ENCODE measurements at places on chromosomes 2 and 18. TPM values are rescaled to one million over a fixed set of nuclear protein-coding genes. Genes with fewer than 3 reads are reported as not detected.

DNA sequence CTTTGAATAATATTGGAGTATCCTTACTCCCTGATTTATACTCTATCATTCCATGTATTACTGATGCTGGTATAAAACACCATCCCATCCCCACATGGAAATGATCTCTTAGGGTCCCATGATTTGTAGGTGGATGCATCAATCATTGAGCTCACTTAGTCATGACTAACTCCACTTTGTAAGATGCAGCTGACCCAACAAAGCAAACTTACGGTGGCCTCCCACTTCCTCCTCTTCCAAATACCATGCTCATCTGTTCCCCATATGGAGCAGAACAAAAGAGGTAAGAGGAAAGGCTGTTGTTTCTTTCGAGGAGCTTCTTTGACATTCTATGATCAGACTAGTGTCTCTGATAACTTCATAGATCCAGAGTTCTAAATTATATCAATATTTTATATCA lies 640.2 kb upstream of the SLC39A10 start:
- DNase-seq: no peak

DNA sequence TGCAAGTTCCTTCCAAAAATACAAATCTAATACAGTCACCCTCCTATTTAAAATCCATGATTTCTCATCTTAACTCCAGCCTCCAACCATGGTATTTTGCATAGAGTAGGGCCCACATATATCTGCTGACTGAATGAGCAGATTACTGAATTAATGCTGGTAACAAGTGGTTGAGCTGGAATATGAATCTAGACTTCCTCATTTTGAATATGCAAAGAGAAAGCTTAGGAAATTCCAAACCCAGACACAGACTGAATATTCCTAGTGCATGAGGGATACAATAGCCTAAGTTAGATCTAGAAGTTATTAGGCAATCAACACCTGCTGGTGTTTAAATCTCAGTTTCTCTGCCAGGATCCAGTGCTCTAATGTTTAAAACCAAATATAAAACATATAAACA lies 215.1 kb upstream of the CYP26B1 start:
- no peak for DNase-seq

DNA sequence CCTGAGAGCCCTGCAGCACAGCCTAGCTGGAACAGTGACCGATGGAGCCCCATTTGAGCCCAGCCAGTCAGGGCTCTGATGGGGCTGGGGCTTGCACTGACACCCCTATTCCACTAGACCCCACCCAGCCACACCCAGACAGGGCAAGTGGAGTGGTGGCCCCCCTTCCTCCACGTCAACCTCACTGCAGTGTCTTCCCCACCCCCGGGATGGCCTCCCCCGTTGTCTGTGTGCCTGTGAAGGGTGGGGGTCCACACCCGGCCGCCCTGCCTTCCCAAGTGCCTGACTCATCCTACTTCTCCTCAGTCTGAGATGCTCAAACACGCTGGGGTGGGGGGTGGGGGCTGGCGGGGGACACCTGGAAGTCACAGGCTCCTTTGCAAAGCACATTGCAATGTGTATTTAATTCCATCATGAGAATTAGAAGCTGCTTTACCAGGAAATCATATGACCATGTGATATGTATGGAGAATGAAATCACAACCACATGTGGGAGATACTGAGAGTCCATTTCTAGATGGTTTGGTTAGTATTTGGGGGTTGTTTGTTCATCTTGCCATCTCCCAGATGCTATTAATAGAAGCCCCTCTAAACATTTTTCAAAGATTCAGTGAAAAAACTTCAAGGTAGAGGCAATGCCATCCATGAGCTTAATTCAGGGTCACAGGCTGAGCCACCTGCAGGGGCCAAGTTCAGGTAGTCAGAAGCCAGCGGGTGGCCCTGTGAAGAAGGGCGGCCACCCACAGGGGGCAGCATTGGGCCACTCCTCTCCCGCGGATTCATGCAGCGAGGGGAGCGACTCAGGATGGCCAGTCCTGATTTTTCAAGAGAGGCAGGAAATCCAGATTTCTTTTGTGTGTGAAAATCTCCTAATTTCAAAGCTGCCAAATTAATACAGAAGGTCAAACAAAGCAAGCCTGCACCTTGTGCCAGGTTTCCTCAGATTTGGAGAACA lies 22.7 kb upstream of the GMPPA start:
- DNase-seq: no peak

DNA sequence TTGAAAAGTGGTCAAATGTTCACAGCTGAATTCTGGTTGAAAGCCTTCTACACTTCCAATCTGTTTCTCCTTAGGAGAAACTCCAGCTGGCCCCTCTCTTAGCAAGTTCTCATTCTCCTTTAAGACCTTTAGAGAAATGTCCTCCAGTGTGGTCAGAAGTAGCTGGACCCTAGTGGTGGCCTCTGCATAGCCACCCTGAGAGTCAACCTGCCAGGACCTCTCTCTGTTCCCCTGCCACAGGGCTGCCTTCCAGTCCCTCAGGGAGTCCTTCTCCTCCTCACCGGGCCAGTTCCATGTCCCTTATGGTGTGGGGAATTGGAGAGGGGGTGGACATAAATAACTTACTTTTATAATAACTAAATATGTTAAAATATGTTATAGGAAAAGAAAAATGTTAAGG lies 200.9 kb upstream of the PKDCC start:
- DNase-seq: no peak

- peak; percentile 54 for DNase-seq
These were observed 93.3 kb upstream of the EML6 start for GRCh38 chr2:54629914-54630857.

GRCh38 chr18:55236150-55236931 lies 277.1 kb upstream of the CCDC68 start:
- DNase-seq: no peak

DNA sequence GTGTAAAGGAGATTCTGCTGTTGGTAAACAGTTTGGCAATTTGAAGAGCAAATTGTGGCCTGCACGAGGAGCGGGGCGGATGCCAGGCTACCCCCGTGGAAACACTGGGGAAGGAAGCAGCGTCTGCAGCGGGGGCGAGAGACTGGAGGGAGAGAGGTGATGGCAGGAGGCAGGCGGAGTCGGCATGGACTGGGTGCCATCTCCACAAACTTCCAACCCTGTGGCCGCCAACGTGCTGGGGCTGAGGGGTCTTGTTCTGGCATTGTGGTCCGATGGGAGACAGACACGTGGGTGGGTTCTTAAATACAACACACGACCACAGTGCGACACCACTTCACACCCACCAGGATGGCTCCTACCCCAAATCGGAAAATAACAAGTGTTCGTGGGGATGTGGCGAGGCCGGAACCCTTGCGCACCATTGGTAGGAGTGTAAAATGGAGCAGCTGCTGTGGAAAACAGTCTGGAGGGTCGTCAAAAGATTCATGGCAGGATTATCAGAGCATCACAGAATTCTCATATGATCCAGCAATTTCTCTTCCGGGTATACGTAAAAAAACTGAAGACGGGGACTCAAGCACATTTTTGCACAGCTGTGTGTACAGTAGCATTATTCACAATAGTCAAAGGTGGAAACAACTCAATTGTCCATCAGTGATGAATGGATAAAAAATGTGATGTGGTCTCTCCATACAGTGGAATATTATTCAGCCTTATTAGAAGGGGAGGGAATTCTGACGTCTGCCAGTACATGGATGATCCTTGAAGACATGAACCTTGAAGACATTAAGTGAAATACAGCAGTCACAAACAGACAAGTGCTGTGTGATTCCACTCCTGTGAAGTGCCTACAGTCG lies 82.4 kb upstream of the HPCAL1 start:
- DNase-seq: no peak

DNA sequence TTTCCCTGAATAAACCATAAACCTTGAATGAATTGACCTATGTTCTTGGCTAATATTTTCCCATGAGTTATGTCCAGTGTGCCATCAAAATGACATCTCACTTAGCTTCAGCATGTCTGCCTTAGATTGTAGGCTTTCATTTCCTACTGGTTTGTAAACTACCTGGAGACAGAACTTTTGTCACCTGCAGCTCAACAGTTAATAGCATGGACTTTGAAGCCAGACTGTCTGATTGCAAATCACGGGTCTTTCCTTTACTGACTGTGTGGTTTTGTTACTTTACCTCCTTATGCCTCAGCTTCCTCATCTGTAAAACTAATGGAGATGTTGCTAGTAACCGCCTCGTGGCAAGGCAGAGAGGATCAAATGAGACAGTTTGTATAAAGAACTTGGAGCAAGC lies 187.1 kb downstream of the SUCLG1 start:
- DNase-seq: no peak

- DNase-seq: no peak
These were observed 47.2 kb downstream of the SLC14A2 start for GRCh38 chr18:45662468-45662867.

DNA sequence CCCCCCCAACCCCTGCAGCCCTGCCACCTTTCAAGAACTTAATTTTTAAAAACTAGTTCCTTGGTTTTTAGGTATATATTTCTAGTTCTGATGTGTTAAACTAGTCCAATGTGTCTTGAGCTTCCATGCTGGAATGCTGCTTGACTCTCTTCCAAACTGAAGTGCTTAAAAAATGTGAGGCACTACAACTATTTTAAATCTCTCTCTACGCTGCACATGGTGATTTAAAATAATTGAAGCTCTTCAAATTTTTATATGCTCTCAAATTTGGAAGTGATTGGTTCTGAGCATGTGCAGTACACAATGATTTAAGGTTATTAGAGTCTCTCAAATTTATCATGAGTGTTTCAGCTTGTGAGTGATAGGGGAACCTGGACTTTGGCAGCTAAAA lies 192.6 kb upstream of the ZEB2 start:
- no peak for DNase-seq

- no peak for DNase-seq
These were observed 303.6 kb downstream of the SOX11 start for GRCh38 chr2:5995832-5996231.

DNA sequence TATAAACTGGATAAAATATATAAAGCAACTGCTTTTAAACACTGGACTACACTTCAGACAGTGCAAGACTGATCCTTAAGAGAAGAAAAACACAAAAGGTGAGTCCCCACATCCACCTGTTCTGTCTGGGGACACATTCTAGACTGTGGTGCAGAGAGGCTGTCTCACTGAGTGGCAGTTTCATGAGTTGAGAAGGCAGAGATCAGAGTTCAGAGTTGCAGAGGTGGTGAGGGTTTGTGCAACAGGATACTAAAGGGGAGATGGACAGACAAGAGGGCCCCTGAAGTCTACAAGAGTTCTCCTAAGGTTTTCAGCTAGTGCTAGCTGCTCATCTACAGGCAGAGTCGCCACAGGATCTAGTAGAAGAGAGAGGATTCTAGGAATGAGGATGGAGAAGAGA lies 68.0 kb downstream of the METTL8 start:
- DNase-seq: no peak

GRCh38 chr2:155043097-155043496 lies 344.6 kb downstream of the KCNJ3 start:
- DNase-seq: no peak

- DNase-seq: no peak
These were observed 62.7 kb upstream of the KIF5C start for GRCh38 chr2:148812306-148812705.

DNA sequence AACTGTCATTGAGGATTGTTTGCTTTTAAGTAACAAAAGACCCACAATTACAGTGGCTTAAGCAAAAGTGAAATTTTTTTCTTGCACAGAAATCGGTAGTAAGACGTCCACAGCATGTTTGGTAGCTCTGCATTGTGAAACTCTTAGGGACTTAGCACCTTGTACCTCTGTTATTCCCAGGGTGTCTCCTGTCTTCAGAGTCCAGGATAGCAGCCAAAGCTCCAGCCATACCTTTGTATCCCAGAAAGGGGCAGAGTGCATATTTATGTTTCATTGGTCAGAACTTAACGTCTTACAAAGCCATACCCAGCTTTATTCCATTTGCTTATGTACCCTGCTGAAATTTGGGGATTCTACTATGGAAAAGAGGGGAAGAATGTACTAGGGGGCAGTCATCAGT lies 32.8 kb downstream of the RMND5A start:
- DNase-seq: no peak

DNA sequence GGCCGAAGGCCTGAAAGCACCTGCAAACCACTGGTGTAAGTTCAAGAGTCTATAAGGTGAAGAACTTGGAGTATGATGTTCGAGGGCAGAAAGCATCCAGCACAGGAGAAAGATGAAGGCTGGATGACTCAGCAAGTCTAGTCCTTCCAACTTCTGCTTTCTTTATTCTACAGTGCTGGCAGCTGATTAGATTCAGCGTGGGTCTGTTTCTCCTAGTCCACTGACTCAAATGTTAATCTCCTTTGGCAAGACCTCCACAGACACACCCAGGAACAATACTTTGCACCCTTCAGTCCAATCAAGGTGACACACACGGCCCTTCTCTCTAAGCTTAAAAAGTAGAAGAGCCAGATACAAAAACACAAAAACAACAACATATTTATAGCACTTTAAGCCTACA lies 43.4 kb downstream of the NMS start:
- no peak for DNase-seq

DNA sequence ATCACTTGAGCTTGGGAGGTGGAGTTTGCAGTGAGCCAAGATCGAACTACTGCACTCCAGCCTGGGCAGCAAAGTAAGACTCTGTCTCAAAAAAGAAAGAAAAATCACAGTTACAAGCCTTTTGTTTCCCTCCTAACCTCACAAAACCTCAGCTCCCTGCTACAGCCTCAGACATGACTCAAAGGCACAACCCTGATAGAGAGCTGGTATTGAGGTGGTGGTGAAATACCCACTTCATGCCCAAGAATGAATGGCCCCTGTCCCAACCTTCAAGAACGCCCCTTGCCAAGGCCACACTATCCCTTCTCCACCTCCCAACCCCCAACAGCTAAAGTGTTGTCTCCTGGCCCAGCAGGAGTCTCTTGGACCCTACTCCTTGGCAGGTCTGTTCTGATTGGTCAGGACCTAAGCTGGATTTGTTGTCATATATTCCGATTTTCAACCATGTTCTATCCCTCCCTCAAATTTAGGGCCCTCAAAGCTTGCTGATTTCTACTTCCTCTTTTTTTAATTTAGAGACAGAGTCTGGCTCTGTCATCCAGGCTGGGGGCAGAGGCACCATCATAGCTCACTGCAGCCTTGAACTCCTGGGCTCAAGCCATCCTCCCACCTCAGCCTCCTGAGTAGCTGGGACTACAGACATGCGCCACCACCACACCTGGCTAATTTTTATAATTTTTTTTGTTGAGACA lies 61.9 kb upstream of the BZW1 start:
- DNase-seq: no peak

- no peak for DNase-seq
These were observed 32.1 kb upstream of the ZNF638 start for GRCh38 chr2:71299507-71299906.

GRCh38 chr2:234861841-234862735 lies 89.7 kb upstream of the SH3BP4 start:
- no peak for DNase-seq

- DNase-seq: no peak
These were observed 258 bp downstream of the MGAT4A start for GRCh38 chr2:98730707-98731040.

- no peak for DNase-seq
These were observed 143.7 kb downstream of the IRS1 start for GRCh38 chr2:226655871-226656270.

- DNase-seq: no peak
These were observed 57.9 kb downstream of the GCA start for GRCh38 chr2:162401871-162402270.

GRCh38 chr2:235432741-235433520 lies 60.9 kb upstream of the AGAP1 start:
- DNase-seq: no peak

RTP5 gene
- not detected for total RNA-seq

SERPINB3 gene
- total RNA-seq: 0.88 TPM

MYCN gene
- 0.10 TPM for total RNA-seq

ASB18 gene
- total RNA-seq: not detected

ALPP gene
- not detected for total RNA-seq

CROCC2 gene
- total RNA-seq: not detected

GPAT2 gene
- 2.8 TPM for total RNA-seq

RND3 gene
- total RNA-seq: 61.3 TPM

BMP10 gene
- not detected for total RNA-seq

BOD1L2 gene
- not detected for total RNA-seq

LRRC30 gene
- total RNA-seq: not detected

EFR3B gene
- 0.58 TPM for total RNA-seq
